Stimulated activated CD8-positive, alpha-beta memory T cell treated with anti-CD3 and anti-CD28 coated beads, Interleukin-4, amount 100 ng/mL, for 1 hour (primary cell): ENCODE measurements at places on chromosomes 1 and 21.

GRCh38 chr1:44602634-44603628 lies 71.3 kb downstream of the TMEM53 start:
- no peak for DNase-seq

GRCh38 chr1:77545970-77546369 lies 136.5 kb downstream of the ZZZ3 start:
- no peak for DNase-seq

DNA sequence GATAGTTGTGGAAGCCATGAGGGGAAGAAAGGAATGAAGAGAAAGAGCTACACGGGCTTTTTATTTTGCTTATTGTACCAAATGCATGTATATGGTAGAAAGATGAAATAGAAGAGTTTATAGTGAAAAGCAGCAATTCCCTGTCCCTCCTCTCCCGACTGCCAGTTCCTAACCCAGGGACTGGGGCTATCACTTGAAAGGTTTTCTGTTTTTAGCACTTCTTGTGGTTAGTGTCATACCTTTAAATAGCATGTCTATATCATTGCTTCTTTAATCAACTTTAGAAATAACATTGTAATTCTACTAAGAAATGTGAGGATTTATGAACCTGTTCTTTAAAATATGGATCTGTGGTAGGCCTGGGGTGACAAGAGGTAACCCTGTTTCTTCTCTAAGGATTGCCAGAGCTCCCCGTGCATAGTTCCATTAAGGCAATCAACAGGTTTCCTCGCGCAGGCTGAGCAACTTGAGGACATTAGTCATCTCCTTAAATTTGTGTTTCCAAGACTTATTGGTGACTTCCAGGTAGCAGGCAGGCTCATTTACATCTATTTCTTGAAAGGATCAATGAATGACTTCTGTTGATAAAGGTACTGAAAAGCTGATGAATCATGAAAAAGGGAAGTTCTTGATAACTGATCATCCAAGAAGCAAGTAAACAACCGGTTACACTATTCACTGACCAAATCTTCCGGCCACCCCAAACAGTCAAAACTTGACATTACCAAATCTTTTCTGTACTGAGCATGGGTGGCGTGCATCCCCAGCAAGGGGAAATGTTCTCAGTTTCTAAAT lies 37.8 kb upstream of the S1PR1 start:
- no peak for DNase-seq

- no peak for DNase-seq
Measured at GRCh38 chr1:234718496-234719453, 108.8 kb upstream of the IRF2BP2 start.

- DNase-seq: peak; percentile 23
Measured at GRCh38 chr1:236395230-236395946, 1.3 kb downstream of the EDARADD start.

DNA sequence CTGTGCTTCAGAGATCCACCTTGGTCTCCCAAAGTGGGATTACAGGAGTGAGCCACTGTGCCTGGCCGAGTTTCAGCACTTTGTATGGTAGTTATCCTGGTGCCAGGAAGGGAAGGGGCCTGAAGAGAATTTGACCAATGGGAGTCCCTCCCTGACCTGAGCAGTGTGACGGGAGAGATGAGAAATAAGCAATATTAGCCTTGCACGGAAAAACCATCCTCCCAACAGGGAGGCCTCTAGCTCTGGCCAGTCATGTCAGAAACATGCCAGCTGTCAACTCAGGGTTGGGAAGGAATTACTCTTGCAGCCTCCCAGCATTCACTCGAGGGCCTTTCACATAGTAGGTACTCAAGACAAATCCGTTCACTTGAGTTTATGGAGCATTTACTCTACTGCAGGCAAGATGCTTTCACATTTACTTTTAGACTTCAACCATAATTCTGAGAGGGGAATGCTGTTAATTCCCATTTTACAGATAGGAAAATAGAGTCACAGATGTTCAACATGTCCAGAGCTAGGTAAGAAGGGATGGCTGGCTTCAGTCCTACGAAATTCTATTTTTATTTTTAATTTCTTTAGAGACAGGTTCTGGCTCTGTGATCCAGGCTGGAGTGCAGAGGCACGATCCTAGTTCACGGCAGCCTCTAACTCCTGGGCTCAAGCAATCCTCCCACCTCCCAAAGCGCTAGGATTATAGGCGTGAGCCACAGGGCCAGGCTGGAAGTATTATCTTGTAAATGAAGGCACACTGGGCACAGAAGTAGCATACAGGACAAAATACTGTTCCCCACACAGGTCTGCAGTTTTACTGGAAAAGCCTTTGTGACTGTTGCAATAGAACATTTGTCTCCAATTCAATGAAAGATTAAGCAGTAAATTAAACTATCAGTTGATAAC lies 3.2 kb upstream of the ATP13A2 start:
- no peak for DNase-seq

- DNase-seq: peak; percentile 43
Measured at GRCh38 chr21:33894736-33895288, 20.8 kb downstream of the ATP5PO start.

DNA sequence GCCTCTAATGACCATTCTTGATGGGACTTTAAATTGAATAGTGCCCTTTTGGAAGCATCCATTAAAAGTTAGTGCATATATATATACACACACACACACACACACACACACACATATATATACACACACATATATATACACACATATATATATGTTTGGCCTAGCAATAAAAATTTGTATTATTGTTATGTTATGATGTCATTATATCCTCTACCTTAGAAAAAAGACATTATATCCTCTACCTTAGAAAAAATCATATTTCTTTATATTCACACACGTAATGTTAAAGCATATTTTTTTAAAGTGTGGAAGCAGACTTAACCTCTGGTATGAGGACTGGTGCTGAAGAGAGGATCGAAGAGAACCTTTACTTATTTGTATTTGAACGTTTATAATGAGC lies 43.3 kb downstream of the EBNA1BP2 start:
- DNase-seq: no peak

DNA sequence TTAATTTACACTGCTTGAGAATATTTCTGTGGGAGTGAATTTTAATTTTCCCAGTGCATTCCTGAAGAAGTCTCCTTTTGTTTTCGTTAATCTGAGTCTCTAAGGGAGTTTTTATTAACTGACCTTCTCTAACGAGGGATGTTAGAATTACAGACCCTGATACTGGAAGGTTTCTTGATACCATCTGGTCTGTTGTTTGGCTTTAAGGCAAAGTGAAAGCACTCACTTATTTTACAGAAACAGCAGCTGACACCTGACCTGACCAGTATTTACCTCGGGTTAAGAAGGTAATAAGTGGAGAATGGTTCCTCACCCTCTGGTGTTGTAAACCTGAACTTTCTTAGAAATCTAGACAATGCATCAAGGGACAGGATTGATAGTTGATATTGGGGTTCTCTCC lies 12.4 kb downstream of the CDC14A start:
- no peak for DNase-seq

DNA sequence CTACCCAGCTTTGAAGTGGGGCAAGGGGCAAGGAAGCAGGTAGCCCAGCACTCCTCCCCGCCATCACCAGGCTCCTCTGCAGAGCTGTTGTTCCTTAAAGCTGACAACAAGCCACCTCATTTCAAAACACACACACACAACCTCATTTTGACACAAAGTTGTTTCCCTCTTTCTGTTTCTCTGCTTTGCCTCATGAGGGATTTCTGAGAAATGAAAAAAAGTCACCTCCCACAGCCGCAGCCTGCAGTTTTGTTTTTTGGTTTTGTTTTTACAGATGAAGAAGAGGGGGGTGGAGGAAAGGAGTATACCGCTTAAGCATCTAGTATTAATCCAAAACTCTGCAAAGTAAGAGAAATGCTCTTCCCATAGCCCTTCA lies 12.1 kb downstream of the MCL1 start:
- no peak for DNase-seq

DNA sequence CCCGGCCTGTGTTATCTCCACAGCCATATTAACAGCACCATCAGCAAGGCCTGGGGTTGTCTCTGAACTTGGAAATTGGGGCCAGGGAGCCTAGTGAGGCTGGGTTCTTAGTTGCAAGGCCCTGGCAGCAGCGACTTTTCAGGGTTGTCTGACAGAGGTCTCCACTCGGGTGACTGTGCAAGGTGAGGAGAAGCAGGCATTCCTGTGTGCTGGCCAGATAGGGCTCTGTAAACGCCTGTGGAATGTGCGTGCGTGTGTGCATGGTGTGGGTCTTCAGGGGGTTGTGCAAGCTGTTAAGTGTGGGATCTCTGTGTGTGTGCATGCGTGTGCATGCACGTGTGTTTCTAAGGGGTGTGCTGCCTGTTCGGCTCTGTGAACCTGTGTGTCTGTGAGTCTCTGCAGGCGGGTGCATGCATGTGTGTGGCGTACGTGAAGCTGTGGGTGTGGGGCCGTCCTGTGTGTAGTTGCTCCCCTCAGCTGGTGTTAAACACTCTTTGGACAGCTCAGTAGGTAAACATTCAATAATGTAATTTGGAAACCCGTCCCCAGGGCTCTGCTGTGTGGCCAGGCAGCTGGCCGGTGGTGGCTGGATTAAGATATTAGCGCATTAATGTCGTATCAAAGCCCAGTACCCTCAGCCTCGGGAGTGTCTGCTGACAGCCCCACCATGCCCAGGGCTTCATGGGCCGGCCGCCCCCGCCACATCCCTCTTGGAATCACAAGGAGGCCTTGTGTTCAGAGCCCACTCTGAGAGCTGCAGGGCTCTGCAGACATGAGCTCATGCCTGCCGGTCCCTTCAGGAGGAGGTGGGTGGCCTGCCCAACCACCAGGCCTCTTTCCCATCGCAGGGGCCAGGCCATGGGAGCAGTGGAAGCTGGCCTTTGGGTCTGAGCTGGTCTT lies 189.9 kb downstream of the FOXD2 start:
- DNase-seq: no peak

- DNase-seq: no peak
Measured at GRCh38 chr1:186595969-186596368, 84.3 kb downstream of the PTGS2 start.

GRCh38 chr1:198168227-198168626 lies 11.4 kb downstream of the NEK7 start:
- no peak for DNase-seq

GRCh38 chr1:94654031-94654430 lies 112.5 kb upstream of the F3 start:
- DNase-seq: no peak

GRCh38 chr1:230561570-230561969 lies 80.7 kb upstream of the COG2 start:
- DNase-seq: no peak

DNA sequence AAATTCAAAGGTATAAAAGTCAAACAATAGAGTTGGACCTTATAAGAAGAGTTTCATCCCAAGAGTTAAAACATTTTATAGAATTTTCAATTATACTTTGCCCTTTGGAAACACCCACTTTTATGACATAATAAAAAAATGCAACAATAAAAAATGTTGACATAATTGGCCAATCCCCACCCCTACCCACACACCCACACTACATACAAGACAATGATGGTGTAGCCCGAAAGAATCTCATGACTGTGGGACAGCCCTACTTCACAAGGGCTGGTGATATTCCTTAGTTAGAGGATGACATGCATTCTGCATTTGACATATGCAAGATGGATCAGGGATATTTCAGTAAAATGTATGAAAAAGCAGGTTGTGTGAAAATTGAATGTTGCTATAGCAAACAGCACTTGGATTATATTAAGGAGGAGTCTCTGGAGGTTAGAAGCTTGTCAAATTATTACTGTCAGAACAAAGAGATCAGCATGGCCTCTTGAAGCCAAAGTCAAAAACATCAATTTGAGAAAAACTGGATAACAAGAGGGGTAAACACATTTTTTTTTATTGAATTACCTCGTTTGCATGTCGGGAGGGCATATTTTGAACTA lies 133.0 kb upstream of the SAMSN1 start:
- no peak for DNase-seq

DNA sequence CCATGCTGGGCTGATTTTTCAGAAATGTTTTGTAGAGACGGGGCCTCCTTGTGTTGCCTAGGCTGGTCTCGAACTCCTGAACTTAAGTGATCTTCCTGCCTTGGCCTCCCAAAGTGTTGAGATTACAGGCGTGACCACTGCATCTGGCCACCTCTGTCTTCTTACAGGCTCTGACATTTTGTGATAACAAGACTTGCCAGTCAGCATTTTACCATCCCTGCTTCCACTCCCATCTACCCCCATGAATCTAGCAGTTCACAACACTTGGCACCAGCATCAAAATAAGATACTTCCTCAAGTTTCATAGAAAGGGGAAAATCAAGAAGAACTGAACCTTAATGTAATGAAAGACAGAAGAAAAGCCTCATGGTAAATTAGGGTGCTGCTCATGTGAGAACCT lies 32.4 kb downstream of the SLC35F3 start:
- DNase-seq: no peak

- DNase-seq: no peak
Measured at GRCh38 chr21:17119466-17120297, 393.2 kb upstream of the CXADR start.

- DNase-seq: no peak
Measured at GRCh38 chr1:73909043-73909562, 288.9 kb downstream of the LRRIQ3 start.

GRCh38 chr1:43563876-43564539 lies 33.3 kb downstream of the PTPRF start:
- DNase-seq: no peak

DNA sequence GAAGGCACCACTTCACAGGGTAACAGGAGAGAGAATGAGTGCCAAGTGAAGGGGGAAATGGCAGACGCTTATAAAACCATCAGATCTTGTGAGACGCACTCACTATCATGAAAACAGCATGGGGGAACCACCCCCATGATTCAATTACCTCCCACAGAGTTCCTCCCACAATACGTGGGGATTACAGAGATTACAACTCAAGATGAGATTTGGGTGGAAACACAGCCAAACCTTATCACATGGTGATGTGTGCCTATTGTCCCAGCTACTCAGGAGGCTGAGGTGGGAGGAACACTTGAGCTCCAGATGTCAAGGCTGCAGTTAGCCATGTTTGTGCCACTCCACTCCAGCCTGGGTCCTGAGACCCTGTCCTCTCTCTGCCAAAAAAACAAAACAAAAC lies 56.0 kb upstream of the DSCAM start:
- DNase-seq: no peak

- DNase-seq: no peak
Measured at GRCh38 chr1:86523670-86524354, 23.1 kb upstream of the CLCA4 start.

DNA sequence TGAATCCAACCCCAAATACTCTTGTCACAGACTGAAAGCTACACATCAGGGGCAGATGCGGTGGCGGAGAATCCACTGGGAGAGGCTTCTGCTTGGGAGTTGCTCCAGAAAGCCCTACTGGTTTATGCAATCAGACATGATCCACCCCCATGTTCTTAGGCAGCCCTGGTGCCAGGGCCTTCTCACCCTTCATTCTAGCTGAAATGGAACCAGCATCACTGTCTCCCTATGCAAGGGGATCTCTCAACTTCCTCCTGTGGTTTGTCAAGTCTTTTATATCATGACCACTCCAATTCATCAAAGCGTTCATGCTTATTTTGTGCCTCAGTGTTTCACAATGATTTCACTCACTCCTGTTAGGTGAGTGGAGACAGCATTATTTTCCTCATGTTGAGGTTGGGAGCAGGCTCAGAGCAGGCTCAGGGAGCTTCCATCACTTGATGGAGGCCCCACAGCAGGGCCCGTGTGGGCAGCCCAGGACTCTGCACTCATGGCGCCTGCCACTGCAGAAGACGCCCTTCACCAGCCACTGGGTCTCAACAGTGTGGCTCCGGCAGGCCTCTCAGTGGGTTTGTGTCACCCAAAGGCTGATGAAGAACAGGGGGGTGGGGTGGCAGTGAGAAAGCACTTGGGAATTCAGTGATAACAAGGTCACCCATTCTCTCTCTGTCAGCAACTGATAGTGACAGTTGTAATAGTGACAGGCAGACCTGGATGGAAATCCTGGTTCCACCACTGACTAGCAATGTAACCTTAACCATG lies 67.1 kb downstream of the CD58 start:
- no peak for DNase-seq

GRCh38 chr1:38021969-38022368 lies 9.4 kb downstream of the UTP11 start:
- DNase-seq: no peak
